ENCODE measurements at places on chromosomes 3 and 15.

GRCh38 chr15:100310513-100311153, 31.1 kb downstream of the ADAMTS17 start:
- no peak for DNase-seq

GRCh38 chr3:143366672-143367071, 247.1 kb downstream of the CHST2 start:
- no peak for DNase-seq

DNA sequence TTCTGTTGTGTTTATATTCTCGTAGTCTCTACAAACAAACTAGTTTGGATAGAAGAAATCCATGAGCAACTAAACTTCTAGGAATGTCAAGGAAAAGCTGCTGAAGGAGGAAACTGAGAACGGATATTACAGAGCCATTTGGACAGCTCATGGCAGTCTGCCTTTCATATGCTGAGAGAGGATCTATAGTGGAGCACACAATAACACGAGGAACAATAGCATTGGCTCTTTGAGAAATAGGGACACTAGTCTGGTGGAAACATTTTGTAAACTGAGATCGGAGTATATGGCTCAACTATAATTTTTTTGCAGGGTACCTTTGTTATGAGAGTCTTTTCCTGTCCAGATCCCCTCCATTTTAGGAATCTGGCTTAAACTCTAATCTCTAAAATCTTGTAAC, 200.5 kb downstream of the CLSTN2 start:
- DNase-seq, result no peak

DNA sequence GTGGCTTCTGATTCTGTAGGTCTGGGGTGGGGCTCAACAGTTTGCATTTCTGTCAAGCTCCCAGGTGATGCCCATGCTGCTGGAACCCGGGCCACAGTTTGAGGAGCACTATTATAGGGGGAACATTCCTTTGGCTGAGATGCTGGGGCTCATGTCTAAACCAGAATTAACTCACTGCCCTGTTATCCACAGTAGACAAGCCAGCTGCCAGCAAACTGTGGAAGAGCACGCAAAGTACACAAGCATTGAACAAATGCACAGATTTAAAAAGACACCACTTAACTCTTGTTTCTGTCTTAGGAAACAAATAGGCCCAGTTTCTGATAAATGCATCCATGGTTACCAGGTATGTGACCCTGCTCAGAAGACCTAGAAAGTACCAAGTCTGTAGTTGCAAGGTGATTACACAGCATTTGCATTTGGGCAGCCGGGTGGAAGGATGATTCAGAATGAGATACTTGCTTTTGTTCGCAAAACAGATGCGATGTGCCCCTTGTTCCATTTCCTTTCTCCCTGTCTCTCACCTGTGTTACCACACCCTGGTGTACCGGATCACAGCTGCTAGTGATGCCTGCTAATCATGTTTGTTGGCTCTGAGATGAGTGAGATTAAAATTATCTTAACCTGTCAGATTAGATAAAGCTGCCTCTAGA, 12.4 kb downstream of the GYG1 start:
- DNase-seq, result no peak

DNA sequence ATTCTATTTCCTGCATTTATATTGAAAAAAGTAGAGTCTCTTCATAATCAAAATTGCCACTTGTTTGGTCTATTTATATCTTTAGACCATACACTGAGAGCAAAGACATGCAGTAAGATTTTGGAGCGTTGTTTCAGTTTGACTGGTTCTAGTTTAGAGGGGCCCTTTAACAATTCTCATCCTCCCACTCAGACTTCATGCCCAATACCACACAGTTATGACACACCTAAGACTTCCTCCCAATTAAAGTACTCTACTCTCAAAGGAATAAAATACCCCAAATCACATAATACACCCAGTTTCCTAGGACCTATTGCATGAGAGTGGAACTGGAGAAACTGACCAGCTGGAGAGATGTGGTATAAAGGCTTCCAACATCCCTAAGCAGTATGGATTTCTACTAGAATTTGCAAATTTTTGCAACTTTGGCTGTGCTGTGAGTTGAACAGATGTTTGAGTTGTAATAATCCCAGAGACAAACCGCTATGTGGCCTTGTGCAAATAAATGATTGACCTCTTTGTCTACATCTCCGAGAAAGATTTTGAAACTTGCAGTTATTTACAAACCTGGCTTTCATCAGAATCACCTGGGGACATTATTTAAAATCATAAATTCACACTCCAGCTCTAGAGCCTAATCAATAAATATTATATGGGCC, 170.0 kb upstream of the ROBO2 start:
- DNase-seq, result no peak

- no peak for DNase-seq
Measured at GRCh38 chr3:24365168-24365567, 129.5 kb downstream of the THRB start.

DNA sequence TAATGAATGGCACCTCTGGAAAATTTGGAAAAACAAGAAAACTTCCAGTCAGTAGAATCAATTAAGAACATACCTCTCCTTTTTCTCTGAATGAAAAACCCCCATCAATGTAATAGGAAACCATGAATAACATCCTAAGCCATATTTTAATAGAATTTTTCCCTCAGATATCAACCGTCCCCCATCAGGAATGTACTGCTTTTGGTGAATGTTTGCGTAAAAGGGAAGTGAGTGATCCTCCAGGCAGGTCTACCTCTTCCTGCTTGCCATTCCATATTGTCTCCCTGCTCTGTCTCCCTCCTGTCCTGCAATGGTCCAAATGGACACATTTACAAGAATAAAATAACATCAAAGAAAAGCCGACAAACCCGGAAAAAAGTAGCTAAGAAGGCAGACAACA, 30.8 kb downstream of the LAMP3 start:
- no peak for DNase-seq

- DNase-seq, result no peak
Measured at GRCh38 chr3:141230293-141230692, 1.3 kb upstream of the PXYLP1 start.

- no peak for DNase-seq
Measured at GRCh38 chr3:140068494-140069017, 133.6 kb downstream of the CLSTN2 start.

DNA sequence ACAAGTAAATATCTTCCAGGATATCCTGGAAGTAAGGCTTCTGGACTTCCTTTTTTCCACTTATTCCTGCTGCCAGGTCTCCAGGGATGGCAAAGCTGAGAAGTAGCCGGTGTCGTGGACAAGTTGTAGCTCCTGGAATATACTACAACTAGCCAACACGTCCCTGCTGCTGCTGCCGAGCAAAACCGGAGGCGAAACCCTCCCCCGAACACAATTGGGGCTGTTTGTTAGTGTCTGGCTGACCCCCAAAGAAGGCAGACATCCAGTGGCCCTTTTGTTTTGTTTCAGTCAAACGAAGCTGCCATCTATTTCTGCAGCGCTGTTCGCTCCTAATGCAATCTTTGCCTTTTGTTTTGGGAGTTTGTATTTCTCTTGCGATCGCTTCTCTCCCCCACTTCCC, 45.3 kb upstream of the EIF5A2 start:
- DNase-seq, result no peak

GRCh38 chr3:136752422-136753325, 496 bp upstream of the STAG1 start:
- DNase-seq, result peak; percentile 94

- no peak for DNase-seq
Measured at GRCh38 chr3:62134061-62134496, 239.3 kb downstream of the FEZF2 start.

DNA sequence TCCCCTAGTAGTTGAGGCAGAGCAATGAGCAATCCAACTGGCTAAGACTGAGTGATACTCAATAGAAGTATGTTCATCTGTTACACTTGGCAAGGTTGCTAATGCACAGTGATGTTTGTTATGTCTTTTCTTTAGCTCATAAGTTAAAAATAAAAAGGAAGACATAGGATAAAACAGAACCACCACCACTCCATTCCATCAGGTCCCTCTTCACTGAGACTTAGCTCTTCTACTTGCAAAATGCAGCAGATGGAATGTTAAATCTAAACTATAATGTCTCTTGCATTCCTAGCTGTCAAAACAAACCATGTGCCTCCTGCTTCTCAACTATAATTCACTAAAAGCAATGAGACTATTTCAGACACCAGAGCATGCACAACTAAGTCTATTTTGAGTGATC, 265.6 kb upstream of the UBE2E2 start:
- no peak for DNase-seq

DNA sequence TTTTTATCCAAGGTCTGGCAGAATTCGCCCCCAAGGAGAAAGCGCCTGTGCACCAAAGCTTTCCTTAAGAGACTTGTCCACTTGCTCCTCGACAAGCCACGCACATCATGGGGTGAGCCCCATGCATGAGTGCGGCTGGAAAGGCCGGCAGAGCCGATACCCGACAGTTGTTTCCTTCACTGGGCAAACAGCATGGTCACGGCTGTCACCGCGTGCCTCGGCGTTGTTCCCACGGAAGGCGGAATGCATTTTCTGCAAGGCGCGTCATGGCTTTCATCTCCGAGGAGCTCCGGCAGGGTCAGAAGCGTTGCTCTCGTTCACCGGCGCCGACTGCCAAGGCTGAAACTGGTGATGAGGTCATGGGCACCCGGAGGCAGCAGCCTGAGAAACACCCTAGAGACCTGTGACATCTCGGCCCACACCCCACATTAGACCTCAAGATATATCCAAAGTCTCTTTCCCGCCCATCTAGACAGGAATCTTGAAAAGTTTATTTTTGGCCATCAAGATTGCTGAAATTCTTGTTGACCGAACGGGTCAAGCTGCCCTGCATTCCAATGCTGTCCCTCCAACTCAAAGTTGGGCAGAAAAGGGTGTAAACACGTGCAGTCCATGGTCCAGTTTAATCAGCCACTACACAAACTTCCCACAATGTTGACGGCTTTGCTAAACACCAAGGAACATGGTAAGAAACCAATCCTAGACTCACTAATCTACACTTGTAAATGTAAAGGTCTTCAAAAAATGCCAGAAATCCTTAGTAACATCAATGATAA, 604 bp upstream of the TJP1 start:
- DNase-seq, result no peak

DNA sequence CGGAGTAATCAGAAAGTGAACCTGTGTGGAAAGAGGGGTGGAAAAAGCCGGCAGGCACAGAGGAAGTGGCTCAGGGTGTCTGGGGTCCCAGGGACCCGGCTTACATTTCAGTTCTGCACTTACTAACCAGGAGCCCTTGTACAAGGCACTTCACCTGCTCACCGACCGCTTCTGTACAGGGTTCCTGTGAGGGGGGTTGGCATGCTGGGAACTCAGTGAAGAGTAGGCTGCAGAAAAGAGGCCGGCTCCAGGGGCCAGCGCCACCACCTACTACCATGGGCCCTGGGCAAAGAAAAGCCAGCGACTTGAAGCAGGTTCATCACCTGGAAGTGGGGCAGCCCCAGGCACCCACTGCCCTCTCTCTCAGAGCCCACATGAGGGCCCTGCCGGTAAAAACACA, 6.2 kb downstream of the STIMATE start:
- no peak for DNase-seq

DNA sequence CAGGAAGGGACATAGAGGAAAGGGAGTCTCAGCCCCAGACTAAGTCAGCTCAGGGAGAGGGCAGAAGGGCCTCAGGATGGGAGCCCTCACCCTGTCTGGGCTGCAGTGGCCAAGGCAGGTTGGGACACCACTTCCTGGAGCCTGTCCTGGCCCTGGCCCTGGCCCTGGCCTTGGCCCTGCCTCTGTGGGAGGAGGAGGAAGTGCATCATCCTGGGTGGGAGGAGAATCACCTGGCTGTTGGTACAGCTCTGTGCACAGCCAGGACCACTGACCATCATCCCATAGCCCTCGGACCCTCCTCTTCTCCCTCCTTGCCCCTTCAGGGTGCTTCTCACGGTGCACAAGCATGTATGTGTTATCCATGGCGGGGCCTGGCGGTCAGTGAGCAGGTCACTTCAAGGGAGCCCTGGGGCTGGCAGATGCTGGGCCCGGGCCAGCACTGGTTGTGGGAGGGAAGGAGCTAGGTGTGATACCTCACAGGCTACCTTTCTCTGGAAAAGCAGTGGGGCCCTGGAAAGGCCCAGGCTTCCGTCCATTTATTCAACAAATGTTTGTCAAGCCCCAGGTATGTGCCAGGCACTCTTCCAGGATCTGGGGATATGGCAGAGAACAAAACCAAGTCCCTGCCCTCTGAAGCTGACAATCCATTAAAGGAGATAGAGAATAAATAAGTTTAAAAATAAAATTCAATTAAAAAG, 8.2 kb upstream of the APEH start:
- DNase-seq, result no peak

DNA sequence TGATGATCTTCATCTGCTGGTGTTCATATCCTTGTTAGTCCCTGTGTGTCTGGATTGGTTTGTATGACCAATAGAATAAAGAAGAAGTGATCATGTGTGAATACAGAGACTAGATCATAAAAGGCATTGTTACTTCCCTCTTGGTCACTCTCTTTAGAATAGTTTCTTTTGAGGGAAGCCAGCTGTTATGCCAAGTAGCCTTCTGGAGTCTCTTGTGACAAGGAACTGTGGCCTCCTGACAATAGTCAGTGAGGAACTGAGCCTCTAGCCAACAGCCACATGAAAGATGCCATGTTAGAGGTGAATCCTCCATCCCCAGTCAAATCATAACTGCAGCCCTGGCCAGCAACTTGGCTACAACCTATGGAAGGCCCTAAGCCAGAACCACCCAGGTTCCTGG, 63.0 kb upstream of the SMAD3 start:
- no peak for DNase-seq

GRCh38 chr3:1172644-1173043, 79.8 kb downstream of the CNTN6 start:
- no peak for DNase-seq

Data from T-helper 22 cell (primary cell).